ENCODE measurements at places on chromosomes 5 and 9.

DNA sequence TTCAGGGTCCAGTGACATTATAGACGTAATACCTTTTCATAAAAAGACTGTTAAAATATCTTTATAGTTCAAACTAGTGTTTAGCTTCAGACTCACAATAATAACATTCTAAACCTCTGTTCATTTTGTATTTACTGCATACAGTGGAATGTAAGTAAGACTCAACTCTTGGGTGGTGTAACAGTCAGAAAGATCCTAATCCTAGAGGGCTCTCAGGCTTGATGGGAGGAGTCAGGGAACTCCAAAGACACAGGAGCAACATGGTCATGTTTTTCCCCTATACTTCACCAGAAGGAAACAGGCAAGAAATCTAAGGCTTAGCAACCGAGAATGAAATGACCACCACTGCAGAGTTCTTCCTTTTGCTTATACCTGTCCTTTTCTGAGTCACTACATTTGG is 82.6 kb downstream of the MRPS27 start:
- DNase-seq: no peak

DNA sequence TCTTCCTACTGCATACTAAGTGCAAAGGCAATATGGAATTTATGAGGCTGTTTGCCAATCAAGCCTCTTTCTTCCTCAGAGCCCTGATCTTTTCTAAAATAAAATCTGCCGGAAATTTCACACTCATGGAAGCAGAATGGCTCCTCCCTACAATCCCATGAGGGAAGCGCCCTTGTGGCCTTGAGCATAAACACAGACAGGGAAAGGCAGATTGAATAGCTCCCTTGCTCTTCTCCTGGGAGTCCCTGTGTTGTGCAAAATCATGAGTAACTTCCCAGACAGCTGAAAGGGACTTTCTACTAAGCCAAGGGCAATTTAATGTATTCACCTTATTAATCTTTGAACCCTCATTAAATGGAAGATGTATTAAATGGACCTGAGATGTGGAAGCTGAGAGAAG is 226.1 kb upstream of the PIK3R1 start:
- DNase-seq: no peak

GRCh38 chr5:84635235-84636055 is 250.8 kb upstream of the EDIL3 start:
- DNase-seq: no peak

- DNase-seq: peak; percentile 33
Measured at GRCh38 chr9:31776471-31776870, 608.0 kb upstream of the ACO1 start.

- no peak for DNase-seq
Measured at GRCh38 chr5:181281077-181281983, 20.4 kb upstream of the TRIM52 start.

- no peak for DNase-seq
Measured at GRCh38 chr5:100877274-100877673, 25.8 kb downstream of the ST8SIA4 start.

DNA sequence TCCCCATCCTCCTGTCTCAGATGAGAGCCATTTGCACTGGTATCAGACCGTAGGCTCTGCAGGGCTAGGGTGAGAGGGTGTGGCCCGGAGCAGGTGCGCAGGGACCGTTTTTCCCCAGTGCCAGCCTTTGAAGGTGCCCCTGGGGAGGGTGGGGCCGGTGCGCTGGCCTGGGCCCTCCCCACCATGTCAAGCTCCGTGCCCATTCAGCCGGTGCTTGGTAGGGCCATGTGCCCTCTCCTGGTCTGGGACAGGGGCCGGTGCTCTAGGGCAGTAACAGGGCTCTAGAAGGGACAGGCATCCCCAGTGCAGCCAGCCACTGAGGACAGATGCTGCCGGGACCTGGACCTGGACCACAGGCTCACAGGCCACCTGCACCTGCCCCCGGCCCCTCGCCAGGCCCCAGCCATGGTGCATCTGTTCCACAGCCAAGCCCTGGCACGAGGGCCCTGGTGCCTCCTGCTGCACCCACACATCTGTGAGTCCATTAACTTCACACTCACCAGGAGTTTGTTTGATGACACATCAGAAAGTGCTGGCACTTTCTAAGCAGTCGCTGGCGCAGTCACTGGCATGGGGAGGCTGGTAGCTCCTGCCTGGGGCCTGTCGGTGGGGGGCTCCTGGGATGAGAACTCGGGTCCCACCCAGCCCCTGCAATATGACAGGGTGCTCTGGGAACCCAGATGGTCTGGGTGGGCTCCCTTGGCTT is 5.0 kb upstream of the QRFP start:
- DNase-seq: no peak

DNA sequence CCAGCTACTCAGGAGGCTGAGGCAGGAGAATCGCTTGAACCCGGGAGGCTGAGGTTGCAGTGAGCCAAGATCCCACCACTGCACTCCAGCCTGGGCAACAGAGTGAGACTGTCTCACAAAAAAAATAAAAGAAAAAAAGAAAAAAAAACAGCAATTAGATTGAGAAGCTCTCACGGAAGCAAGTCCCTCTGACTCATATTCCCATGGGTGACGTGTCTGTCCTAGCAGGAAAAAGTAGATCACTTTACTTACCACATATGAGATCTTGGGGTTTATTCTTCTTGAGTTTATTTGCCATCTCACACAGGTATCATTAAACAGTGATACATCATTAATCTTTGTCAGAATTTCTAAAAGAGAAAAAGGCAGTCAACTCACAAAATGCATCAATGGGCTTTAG is 62.6 kb downstream of the SUSD1 start:
- no peak for DNase-seq

DNA sequence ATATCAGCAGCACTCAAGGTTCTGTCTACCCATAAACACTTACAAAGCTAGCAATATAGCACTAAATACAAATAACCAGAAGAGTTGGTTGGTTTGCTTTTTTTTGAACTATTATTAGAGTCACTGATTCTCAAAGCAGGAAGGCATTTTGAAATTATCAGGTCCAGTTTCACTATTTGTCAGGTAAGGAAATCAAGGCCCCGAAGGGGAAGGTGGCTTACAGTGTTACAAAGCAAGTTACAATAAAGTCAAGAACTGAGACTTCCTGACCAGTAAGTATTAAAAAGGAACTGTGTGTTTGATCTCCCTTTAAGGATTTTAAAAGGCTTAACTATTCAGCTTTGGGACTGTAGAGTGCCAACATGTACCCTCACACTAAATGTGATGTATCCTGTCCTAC is 10.8 kb downstream of the C5orf15 start:
- DNase-seq: no peak

DNA sequence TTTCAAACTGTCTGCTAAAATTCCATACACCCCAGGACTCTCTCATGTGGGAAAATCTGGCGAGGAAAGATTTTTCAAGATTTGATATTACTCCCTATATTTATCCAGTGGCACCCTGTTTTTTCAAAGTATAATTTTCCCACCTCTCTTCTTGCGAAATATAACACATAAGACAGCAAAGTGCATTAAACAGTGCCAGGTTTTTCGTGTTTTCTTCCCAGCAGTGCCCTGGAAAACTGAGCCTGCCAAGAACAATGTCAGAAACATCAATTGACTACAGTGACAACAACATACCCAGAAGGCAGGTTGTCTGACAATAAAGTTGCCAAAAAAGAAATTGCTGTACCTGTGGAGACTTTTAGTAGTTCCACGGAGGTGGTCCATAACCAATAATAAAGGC is 545.0 kb upstream of the ZNF608 start:
- DNase-seq: no peak

- no peak for DNase-seq
Measured at GRCh38 chr5:150374651-150375050, 17.2 kb downstream of the TCOF1 start.

Data from NCI-H1436 (cell line).